Transverse colon (tissue), 4 donors: ENCODE measurements at places on chromosomes 5 and 9. TPM values are rescaled to one million over a fixed set of nuclear protein-coding genes. Genes with fewer than 3 reads are reported as not detected.

DNA sequence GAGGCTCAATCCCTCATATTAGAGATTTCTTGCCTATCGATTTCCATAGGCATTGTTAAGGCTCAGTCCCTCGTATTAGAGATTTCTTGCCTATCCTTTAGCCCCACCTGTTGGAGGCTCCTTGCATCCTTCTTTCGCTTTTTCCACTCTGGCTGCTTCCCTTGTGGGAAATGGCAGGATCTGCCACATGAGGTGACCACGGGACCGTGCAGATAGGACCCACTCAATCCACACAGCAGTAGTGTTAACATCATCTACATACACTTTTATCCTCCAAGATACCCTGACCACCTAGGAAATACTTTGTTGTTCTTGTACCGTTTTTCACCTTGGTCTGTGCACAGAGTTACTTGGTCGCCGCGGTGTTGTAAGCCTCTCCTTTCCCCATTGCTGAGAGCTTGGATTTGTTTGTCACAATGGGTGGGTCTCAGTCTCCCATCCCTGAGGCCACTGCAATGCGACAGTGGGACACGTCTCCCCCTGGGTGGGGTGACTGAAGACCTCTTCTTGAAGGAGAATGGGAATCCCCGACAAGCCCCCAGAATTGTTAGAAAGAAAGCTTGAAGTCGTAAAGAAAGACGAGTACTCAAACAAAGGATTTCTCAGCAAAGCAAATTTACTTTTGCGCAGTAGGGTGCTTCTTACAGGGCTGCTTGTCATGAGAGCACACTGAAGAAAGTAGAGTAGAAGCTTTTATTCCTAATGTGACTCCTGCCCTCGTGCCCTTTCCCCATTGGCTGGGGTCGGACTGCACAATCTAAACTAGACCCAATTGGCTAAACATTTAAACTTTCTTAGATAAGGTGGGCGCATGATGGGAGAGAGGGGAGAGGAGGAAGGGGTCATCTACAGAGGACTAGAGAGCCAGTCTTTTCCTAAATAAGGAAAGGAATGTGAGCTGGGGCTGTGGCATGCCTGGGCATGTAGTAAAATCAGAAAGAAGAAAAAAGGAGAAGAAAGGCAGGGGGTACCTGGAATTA, 19.8 kb downstream of the IFT74 start:
- peak; percentile 56 for DNase-seq

BTNL8 gene
- 19.7 TPM for total RNA-seq

- DNase-seq: no peak
Measured at GRCh38 chr9:135035781-135036760, 51.4 kb upstream of the OLFM1 start.

DNA sequence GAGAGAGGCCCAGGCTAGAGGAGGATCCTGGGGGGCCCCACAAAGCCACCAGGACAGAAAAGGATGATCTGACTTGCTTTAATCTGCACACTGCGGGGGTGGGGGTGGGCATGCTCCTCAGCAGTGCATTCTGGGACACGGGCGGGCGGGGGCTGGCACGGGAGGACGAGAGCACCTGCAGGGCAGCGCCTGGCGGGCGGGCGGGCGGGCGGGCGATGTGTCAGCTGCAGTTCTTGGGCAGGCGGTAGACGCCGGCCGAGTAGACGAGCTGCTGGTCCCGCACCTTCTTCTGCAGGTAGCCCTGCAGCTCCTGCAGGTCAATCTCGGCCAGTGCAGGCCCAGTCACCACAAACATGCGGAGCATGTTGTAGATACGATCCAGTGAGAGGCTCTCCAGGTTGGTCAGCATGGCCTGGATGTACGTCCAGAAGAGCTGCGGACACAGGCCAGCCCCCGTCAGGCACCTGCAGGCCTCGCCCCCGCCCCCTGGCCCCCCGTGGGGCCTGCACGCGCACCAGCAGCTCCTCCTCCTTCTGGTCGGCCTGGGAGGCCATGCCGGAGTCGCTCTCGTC, 3.0 kb upstream of the TMEM210 start:
- DNase-seq: no peak

- DNase-seq: no peak
Measured at GRCh38 chr5:142962174-142962533, 192.0 kb downstream of the ARHGAP26 start.

DNA sequence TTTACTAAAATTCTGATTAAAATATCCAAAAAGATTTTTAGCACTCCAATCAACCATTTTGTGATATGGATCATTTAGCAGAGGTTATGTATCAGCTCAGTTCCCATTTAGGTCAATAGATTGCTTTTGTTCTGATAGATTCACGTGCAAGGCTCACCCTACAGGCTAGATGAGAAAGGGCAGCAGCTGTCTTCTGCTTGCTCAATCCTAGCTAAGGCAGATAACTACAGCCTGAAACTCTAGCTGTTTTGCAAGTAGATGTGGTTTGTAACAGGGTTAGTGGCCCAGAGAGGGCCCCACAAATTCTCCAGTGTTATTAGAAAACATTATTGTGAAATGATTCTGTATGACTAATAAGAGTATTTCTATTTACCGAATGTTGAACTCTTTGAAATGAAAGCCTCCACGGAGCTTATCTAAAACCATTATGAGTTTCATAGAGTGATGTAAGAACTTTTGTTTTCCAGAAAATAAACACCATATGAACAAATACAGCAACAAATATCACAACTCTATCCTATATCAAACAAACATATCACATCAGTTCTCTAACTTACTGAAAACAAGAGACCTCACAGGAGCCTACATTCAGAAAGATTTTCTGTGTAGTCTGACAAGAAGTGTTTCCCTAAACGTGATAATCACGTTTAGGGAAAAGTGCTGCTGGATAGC, 841.9 kb upstream of the ACO1 start:
- peak; percentile 13 for DNase-seq

DNA sequence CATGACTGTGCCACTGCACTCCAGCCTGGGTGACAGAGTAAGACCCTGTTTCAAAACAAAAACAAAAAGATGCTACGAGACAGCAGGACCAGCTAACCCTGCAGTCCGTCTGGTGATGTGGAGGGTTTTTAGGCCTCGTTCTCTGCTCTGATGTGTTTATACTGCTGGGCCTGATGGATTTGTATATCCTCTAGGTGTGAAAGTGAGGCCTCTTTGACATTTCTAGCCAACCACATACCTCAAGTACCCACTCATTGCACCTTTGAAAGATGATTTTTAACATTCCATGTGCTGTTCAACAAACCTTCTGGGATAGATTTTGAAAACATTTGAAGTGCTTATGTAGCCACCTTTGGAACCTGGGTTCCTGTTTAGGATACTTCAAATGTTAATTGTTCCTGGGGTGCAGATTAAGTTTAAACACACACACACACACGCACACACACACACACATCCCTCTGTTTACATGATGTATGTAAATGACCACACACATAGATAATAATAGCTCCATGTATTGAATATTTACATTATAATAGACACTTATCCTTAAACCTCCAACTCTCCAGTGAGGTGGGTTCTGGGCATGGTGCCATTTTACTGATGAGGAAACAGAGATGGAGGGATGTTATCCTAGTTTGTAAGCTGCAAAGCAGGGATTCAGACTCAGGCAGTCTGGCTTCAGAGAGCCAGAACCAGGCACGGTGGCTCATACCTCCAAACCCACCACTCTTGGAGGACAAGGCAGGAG, 48.8 kb upstream of the GOLPH3 start:
- no peak for DNase-seq

GRCh38 chr9:124694414-124695279, 76.5 kb downstream of the NR6A1 start:
- no peak for DNase-seq

- no peak for DNase-seq
Measured at GRCh38 chr5:159128070-159128541, 28.4 kb upstream of the EBF1 start.

GRCh38 chr5:145887217-145887616, 14.4 kb upstream of the GRXCR2 start:
- no peak for DNase-seq

FAM240B gene
- not detected for total RNA-seq

- DNase-seq: no peak
Measured at GRCh38 chr5:14628346-14628745, 36.2 kb upstream of the OTULIN start.

GPR151 gene
- total RNA-seq: not detected

BARHL1 gene
- not detected for total RNA-seq

- no peak for DNase-seq
Measured at GRCh38 chr5:143131972-143132371, 271.5 kb downstream of the NR3C1 start.

DNA sequence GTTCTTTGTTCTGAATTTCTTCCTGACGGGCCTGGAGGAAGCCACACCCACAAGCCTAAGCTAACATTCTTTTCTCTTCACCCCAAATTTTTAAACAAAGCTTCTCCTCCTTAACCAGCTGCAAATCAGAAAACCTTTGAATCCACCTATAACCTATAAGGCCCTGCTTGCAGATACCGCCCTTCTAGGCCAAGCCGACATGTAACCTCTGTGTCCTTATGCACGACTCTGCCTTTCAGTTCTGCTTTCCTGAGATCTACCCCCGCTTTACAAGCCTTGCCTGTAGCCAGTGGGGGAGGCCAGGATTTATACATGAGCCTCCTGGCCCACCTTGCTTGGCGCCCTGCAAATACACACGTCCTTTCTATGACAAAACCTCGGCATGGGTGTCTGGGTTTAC, 19.3 kb downstream of the BRD9 start:
- DNase-seq: no peak

DNA sequence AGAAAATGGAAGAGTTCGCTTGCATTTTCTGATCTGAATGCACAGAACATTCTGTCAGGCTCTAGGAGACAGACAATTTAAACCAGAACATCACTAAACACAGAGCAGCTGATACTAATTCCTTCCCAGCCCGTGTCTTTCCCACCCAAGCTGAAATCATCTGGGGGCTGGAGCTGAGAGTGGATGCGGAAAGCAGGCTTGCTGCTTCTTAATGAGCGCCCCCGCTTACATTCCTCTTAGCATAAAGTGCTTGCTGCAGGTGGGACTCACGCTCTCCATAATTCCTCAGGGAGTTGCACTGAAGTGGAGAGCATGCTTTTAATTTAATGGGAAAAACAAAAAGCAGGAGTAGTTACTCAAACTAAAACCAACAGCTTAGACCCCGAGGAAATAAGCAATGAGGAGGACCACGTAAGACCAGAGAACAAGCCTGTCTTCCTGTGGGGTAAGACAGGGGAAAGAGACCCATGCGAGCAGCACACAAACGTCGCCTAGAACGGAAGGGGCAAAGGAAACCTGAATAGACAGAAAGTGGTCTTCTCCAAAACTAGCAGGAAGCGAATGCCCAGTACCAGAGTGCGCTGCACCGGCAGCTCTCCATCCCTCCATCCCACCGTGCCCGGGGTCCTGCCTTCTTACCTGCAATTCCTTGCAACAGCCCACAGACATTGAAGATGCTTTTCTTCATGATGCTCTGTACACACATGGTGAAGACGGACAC, 139.3 kb downstream of the LHFPL2 start:
- no peak for DNase-seq

DNA sequence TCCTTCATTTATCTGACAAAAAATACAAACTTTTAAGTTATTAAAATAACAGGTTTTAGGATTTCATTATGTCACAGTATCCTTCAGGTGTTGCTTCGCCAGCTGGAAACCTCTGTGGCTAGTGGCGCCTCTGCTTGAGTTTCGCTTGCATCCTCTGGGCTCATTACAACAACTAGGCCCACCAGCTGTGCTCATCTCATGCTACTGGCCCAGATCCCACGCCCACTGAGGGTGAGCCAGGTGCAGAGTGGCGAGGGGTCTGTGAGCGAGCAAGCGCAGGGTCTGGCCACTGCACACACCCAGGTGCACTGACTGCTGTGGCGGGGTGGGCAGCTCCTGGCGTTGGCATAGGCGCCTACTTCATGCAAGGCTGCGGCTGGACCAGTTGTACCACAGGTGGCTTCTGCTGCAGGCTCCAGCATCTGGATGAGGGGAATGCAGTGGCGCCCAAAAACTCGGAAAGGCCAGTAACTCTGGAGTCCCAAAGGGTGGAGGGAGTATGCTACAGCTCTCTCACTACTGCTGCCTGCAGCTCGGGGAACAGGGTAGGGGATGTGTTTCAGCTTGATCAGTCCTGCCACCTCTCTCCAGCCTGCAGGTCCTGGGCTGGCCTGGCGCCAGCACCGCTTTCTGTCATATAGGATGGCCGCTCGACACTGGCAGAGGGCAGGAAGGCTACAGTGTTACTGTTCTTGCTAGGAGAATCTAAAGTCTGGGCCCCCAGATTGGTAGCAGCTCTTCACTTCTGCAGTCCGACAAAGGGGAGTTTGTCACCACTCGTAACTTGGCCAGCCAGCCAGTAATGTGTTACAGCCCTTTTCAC, 452.1 kb downstream of the TUSC1 start:
- DNase-seq: no peak

GRCh38 chr5:60835554-60835953, 8.5 kb downstream of the ELOVL7 start:
- DNase-seq: no peak

GRCh38 chr5:619444-619843, 7.3 kb downstream of the CEP72 start:
- DNase-seq: no peak

NME5 gene
- total RNA-seq: not detected

DNA sequence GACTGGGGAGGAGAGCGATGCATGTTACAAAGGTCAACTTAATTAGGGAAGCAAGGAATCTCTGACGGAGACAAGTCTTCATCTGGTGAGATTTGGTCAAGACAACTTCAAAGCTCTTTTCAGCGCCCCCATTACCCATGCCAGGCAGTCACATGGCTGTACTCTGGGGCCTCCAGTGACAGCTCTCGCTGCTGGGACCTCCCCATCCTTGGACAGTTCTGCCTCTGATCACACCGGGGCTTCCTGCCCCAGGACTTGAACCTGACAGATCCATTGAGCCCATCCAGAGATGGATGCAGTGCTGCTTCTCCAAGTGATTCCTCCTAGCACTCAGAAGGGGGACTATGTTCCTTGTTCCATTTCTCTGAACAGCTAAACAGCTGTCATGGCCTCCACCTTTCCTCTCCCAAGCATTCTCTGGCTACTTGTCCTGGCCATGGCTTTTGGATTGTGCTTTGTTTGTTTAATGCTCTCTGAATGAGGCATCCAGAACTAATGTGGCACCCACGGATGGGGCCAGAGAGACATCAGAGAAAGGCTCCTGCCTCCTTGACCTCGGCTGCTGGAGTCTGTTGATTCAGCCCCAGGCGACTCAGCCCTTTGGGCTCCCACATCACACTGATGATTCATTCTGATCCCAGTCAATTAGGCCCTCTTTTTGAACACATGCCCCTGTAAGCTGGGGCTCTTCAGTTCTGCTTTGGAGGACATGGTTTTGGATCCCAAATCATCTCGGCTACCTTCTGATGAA, 122.1 kb upstream of the ADAMTS16 start:
- DNase-seq: no peak

- DNase-seq: no peak
Measured at GRCh38 chr5:112276991-112277390, 142.1 kb downstream of the EPB41L4A start.

GRCh38 chr9:37141015-37141414, 20.6 kb downstream of the ZCCHC7 start:
- no peak for DNase-seq

DNA sequence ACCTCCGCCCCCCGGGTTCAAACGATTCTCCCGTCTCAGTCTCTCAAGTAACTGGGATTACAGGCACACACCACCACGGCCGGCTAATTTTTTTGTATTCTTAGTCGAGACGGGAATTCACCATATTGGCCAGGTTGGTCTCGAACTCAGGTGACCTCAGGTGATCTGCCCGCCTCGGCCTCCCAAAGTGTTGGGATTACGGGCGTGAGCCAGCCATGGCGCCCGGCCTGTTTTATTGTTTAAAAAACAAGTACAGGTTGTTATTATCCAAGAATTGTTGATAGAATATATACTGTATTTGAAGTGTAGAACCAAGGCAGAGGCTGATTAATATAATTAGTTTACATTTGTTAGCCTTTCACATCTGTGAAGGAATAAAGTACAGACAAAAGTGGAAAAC, 8.9 kb downstream of the PARP8 start:
- DNase-seq: no peak

GRCh38 chr5:158560170-158560569, 539.5 kb downstream of the EBF1 start:
- DNase-seq: no peak
